ENCODE measurements at places on chromosomes 12 and 14.

DNA sequence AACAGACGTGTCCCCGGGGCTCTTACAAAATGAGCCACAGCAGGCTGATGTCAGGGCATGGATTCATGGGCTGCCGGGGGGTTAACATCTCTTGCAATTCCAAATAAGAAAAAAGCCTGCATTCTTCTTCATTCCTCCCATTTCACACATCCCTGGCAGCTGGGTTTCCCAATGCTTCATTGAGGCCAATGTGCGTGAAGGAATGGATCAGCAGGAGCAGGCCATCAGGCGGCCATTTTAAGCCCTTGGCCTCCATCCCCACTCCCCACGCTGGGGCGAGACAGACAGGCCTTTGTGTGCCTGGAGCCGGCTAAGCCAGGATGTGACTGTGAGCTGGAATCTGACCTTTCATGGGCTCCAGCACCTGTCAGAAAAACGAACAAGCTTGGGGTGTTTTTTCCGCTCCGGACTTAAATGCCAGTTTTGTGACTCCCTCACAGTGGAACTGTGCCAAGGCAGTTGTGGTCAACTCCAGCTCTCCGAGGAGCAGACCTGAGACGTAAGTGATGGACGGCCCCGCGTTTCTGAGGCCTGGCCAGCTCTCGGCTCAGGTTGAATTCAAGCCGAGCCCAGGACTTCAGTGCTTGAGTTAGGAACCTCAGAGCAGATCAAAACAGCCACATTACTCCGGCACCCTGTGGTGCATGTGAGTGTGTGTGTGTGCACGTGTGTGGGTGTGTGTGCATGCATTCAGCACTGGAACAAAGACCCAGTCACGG lies 133.1 kb downstream of the TMEM30B start:
- DNase-seq = no peak

GRCh38 chr12:30913323-30913722 lies 13.2 kb upstream of the TSPAN11 start:
- DNase-seq = no peak

- DNase-seq = no peak
Observed at GRCh38 chr12:116545144-116545543, 14.0 kb upstream of the MAP1LC3B2 start.

DNA sequence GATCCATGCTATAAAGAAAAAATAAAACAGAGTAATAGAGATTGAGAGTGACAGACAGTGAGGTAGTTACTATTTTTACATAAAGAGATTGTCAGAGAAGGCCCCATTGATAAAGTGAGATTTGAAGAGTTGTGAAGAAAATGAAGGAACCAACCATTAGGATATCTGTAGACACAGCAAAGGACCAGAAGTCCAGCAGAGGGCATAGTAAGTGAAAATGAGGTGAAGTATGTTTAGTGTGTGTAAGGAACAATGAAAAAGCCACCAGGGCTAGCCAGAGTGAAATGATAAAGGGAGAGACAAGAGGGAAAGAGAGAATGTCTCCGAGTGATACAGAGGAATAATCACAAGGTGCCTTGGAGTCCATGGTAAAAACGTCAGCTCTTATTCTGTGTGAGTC lies 411.0 kb downstream of the NELL2 start:
- DNase-seq = no peak

DNA sequence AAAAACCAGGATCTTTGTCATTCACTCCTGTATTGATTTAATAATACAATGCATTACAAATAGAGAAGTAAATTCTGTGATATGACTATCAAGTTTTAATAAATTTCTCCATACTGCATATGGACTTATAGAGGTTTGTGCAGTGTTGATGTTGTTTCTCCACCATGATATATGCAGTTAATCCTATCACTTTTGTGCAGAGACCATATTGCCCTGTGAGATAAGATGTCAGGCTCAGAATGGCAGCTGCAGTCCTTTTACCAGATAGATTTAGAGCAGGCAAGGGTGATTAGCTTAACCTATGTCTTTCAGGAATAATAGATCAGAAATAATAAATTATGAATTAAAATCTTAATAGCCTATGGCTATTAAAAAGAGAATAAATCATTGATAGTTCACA lies 38.6 kb upstream of the KCNJ8 start:
- no peak for DNase-seq

DNA sequence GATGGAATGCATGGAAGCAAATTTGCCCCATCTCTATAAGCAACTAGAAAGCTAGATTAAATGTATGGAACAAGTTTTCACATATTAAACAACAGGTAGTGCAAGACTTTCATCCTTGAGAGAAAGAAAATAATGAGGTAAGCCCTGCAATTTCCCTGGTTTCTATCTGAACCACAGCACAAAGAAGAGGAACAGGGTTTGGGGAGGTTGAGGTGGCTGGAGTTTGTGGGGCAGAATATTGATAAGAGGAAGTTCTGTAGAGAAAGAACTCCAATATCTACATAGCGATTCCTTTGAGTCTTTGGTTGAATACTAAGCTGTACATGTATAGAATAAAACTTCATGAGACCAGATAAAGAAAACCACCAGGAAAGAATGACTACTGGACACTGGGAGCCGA lies 96.3 kb upstream of the CCND2 start:
- DNase-seq = no peak

Data from activated T-helper 1 cell treated with anti-CD3 and anti-CD28 coated beads, Interleukin-2, amount 50 U/mL, for 16 hours (primary cell).